ENCODE measurements at places on chromosomes 7 and 10.

GRCh38 chr7:31529103-31529502, 15.2 kb downstream of the ITPRID1 start:
- DNase-seq, result no peak

GRCh38 chr7:1325646-1326510, 93.2 kb downstream of the UNCX start:
- DNase-seq, result no peak

DNA sequence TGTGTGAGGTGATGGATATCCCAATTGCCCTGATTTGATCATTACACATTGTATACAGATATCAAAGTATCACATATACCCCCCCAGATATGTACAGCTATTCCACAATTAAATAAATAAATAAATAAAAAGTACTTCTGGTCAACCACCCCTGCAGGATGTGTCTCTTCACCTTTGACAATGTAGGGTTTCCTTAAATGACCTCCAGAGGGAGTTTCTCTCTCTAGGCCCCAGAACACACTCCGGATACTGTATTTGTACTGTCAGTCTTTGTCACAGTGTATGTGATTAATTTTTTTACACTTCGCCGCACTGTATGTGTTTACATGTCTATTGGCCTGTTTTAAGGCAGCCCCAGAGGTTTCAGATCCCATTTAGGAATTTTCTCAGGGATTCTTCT, 123.6 kb downstream of the ADCYAP1R1 start:
- DNase-seq, result no peak

DNA sequence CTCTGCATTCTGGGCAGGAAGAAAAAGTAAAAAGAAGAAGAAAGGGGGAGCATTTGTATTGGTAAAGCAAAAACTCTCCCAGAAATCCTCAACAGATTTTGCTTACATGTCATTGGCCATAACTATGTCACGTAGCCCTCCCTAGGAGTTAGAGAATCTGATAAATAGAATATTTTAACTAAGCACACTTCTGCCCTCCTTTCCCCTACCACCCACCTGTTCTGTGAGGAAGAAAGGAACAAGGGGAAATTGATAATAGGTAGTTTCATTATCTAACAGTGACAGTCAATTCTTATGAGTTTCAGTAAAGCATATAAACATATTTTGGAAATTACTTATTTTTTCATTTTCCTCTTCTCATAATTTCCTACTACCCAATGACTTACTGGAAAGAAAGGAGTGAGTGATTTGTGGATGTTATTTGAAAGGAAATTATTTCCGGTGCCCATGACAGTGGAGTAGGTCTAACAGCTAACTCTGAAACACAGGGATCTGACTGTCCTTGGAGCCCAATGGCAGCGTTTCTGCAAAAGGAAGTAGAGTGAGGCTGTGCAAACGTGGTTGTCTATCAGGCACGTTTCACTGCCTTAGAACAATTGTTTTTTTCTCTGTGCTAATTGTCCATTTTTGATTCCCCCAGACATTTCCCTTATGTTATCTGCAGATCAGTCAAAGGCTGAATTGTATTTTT, 128.6 kb upstream of the MDFIC start:
- DNase-seq, result no peak

DNA sequence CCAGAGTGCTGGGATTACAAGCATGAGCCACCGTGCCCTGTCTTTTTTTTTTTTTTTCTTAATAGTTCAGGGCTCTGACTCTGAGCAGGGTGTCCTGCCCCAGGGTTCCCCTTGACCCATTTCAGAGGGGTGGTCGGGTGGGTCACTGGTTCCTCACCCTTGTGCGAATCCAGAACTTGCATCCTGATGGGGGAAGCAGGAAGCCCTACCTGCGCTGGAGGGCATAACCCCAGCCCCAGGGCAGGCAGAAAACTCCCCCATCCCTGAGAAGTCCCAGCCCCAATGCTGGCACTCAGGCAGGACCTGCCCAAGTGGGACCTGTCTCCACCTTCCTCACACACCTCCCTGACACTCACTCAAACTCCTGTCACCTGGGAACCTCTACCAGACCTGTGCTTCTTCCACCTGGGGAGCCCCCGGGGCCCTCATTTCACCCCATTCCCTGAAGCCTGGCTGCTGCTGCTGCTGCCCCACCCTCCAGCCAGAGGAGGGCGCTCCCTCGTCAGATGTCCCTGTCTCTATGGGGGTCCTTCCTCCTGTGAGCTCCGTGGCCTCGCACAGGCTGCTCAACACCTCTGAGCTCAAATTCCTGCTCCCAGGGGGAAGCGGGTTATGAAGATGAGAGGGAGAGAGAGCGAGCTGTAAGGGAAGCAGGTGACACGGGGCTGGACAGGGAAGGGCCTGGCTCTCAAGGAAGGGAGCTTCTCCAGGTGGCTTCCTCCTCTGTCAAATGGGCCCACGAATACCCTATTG, 15.1 kb upstream of the ZNF273 start:
- DNase-seq, result no peak

GRCh38 chr10:101834341-101834740, 9.3 kb downstream of the KCNIP2 start:
- DNase-seq, result no peak

GRCh38 chr10:92530891-92531535, 42.9 kb downstream of the IDE start:
- no peak for DNase-seq

GRCh38 chr10:12391206-12391605, 41.9 kb downstream of the CAMK1D start:
- DNase-seq, result no peak

- DNase-seq, result no peak
Observed at GRCh38 chr7:71237945-71238344, 106.0 kb downstream of the GALNT17 start.

DNA sequence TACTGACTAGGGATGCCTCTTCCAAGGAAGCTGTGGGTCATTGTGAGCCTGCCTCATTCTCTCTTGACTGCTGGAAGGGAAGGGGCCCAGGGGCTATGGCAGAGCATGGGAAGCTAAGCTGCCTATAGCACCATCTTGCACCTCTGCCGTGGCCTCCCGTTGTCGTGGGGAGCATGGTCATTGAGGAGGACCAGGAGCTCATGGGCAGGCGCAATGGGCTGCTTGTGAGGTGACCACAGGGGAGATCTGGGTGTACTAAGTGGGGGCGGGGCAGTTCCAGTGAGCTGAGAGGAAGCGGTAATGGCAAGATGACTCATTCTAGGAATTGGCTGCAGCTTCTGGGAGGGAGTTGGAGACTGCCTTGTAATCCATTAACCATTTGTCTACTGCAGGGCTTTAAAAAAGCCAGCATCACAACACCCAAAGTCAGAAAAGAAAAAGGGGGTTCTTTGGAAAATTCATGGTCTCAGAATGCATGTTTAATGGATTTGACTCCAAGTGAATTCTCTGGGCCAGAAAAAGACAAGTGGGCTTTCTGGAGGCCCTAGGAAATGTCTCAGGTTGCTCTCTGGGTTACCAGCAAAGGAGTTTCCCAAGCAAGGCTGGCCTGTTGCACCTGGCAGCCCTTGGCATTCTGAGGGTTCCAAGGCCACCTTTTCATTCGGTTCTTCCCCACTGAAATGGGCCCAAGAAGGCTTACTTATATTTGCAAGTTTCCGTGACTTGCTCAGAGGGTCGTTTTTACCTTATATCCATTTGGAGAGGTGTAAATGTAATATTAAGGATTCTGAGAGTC, 3.6 kb downstream of the DUSP5 start:
- no peak for DNase-seq

DNA sequence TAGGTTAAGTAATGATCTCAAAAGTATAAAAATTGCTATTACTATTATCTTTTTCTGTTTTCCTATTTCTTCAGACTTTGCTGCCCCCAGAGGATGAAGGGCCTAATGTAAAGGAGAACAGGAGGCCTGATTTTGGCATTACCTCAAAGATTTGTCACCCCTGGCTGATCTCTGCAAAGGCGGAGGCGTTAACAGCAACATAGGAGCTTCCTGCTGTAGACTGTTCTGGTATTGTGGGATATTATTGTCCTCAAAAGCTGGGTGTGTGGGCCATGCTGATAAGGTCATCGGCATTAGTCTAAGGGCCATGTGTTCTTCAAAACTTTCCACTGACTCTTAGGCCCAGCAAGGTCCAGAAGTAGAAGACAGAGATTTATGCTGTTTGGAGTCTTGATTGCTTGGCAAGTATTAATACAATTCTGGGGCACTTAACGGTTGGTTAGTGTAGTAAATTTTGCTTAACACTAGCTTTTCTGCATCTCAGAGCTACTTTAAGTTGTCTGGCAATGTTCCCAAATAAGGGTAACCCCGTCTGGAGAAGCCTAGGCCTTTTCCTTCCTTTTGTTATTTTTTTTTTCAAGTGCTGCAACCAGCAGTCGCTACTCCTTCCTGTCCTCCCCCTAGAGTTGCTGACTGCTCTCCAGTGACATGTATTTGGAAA, 14.0 kb upstream of the ENTPD1 start:
- no peak for DNase-seq

GRCh38 chr10:132524443-132525285, 12.9 kb upstream of the INPP5A start:
- DNase-seq, result no peak

DNA sequence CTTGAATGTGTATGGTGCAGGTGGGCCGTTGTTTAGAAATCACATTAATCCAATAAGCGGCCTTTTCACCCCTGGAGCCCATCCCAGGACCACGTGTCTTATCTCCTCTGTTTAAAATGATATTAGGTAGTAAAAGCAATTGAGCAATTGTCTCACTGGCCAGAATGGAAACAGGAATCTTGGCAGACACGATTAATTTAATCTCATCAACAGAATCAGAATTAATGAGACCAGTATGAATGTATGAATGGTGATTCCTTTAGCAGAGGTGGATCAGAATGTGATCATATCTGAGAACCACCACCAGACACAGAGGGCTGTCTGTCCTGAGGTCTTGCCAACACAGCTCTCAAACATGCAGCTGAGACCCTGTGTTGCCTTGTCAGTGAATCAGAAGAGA, 1591.4 kb downstream of the REEP3 start:
- no peak for DNase-seq

DNA sequence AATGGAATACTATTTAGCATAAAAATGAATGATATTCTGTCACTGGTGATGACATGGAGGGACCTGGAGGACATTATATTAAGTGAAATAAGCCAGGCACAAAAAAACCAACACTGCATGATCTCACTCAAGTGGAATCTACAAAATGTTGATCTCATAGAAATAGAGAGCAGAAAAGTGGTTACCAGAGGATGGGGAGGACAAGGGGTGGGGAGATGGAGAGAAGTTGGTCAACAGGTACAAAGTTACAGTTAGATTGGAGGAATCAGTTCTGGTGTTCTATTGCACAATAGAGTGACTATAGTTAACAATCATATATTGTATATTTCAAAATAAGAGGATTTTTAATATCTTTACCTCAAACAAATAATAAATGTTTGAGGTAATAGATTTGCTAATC, 24.7 kb upstream of the SLC18A3 start:
- DNase-seq, result no peak

GRCh38 chr7:53426145-53426750, 390.8 kb downstream of the POM121L12 start:
- DNase-seq, result no peak

DNA sequence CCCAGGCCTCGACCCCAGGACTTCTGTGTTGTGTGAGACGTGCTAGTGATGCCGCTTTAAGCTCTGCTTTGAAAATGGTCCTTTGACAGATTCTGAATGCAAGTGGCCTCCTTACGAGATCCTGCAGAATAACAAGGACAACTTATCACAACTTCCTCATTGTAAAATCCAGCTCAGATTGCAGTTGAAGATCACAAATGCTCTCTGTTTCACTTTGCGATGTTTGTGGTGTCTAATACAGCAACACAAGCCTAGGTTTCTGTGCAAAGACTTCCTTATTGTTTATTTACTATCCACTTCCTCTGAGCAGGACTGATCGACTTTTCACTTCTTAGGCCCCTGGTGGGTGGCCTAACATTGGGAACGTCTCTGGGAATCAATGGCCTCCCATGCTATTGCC, 31.7 kb upstream of the INSIG1 start:
- no peak for DNase-seq

DNA sequence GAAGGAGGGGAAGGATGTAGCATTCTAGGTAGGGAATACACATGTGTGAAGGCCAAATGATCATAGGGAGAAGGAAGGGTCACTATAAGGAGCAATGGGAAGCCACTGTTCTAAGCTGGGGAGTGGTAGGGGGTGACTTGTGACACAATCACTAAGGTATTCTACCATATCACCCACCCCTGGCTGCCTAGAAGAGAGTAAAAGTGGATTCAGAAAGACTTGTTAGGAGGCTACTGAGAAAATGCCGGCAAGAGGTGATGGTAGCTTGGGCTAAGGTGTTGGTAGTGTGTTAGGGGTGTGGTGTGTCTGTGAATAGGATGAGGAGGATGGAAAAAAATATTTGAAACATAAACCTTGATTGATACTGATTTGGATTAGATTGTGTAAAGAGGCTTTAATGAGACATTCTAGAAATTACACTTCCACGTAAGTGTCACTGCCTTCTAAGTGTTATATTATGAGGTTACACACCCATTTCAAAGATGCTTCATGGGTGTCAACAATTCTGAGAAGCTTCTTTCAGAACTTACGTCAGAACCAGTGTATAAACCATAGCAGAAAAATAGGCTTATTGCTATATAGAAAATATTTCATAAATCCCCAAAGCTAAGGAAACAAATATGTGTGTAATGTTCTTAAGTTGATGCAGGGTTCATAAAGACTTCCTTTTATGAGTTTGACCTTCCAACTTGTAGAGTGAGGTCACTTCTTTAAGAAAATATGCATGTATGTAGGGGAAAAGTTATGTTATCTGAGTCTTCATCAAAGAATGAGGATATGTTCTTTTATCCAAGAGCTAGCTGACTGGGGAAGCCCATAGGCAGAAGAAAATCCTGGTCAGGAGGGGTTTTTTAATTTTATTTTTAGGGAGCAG, 5.6 kb upstream of the BPGM start:
- DNase-seq, result no peak

DNA sequence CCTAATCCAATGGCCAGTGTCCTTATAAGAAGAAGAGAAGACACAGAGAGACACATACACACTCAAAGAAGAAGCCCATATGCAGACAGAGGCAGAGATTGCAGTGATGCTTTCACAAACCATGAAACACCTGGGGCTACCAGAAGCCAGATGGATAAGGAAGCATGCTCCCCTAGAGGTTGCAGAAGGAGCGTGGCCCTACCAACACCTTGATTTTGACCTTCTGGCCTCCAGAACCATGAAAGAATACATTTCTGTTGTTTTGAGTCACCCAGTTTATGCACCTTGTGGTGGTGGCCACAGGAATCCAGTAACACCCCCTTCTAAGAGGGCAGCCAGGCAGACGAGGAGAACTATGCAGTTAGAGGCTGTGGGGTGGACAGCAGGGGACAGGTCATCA, 43.5 kb downstream of the AOC1 start:
- DNase-seq, result no peak

GRCh38 chr7:98567991-98568390, 49.1 kb upstream of the NPTX2 start:
- DNase-seq, result no peak

- DNase-seq, result no peak
Observed at GRCh38 chr10:50884302-50884701, 1.1 kb downstream of the A1CF start.

- no peak for DNase-seq
Observed at GRCh38 chr10:16820421-16820820, 3.2 kb upstream of the RSU1 start.

- DNase-seq, result no peak
Observed at GRCh38 chr10:802506-802905, 113.0 kb upstream of the DIP2C start.
